ENCODE measurements at places on chromosomes 6 and 20.

DNA sequence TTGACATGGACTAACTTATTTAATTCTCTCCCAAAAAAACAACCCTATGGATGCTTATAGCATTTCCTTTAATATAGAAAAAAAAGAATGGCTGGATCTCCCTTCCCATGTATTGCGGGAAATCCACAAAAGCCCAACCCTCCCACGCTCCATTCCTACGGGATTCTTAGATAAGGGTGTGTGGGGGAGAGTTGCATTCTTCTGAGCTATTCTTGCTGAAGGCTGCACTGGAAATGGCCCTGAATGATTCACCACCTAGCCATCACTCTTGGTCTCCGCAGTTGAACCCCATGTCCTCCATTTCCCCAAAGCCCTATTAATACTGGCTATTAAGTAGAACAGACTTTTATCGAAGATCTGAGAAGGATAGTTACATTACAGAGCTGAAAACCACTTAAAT, 41.9 kb upstream of the ADGRF5 start:
- no peak for ATAC-seq

DNA sequence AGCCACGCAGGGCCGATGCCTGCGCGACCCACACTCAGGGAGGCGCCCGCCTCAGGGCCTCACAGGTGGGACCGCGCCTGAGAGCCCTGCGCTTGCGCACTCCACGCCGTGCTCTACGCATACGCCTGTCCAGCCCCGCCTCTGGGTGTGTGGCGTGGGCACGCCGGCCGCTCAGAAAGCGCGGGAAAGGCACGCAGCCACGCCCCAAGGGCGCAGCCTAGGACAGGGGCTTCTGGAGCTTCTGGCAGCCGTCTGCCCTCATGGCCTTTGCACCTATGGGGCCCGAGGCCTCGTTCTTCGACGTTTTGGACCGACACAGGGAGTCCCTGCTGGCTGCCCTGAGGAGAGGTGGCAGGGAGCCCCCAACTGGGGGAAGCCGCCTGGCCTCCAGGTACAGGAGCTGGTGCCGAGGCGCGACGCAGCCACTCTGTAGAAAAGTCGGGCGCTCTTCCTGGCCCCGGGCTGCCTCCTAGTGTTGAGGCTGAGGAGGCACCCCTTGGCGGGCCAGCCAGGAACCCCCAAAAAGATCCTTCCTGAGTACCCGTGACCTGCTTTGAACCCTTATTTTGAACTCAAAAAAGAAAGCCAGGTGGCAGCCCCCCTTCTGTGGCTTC, at the start of gene SPO11:
TSS of gene SPO11 (plus strand) at position 196 of the 614 bp plus-strand sequence. CDS start at position 261, 65 bp downstream.
- no peak for ATAC-seq

- ATAC-seq = no peak
These were observed 76.6 kb upstream of the CST7 start for GRCh38 chr20:24872291-24873024.

DNA sequence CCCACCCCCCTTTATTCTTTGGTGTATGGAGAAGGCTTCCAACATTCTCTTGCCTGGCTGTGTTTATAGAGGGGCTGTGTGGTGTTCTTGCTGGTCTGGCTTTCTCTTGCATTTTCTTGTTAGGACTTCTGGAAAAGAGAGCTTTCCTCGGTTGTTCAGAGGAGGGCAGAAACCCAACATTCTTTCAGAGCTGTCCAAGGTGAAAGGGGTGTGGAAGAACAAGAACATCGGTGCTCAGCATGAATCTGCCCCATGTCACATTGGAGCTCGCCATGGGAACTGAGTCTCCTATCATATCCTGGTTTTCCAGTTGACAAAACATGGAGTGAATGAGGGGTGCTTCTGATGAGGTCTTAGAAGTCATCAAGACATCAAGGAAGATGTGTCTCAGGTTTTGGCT, 281.8 kb downstream of the RNF144B start:
- ATAC-seq = no peak

- peak; percentile 91 for ATAC-seq
These were observed 8.4 kb upstream of the NUP153 start for GRCh38 chr6:17714879-17715851.
